ENCODE measurements at places on chromosomes 11 and 22. TPM values are rescaled to one million over a fixed set of nuclear protein-coding genes. Genes with fewer than 3 reads are reported as not detected.

The ARHGAP8 gene
- polyA plus RNA-seq: not detected

The PDGFB gene
- 179 TPM for polyA plus RNA-seq

DNA sequence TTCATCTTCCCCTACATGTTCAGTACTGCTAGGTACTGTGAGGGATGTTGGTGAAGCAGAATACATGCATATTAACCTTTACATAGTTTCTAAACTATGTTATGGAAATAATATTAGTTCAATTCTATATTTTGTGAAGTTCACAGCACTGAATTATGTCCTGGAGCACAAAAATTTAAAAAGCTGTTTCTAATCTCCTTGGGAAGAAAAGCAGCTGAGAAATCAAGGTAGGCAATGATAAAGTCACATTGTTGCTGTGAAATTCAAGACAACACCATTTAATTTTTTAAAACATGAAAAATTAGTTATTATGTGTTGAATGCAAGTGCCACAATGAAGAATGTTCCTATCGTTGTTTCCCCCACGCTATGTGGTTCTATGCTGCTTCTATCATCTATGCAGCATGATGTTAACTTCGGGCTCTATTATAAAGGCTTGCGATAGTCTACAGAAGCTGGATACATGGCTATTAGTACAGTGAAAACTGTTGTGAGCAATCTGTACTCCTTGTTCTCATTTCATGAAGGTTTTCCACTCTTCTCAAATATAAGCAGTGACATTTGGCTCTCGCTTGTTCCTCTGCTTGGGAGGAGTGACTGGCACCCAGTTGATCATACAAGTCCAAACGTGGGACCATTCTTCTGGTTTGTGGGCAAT is 164.3 kb downstream of the AASDHPPT start:
- H3K27me3 ChIP-seq: no peaks in the 10 kb centered on the region
- H3K4me1 ChIP-seq: no peaks in the 10 kb centered on the region
- no peak overlapping the region for H3K27ac ChIP-seq
- H3K4me3 ChIP-seq: no peak overlapping the region
- no peaks in the 10 kb centered on the region for H3K36me3 ChIP-seq
- no peak for DNase-seq

GRCh38 chr11:61778357-61778886 is 14.0 kb downstream of the TMEM258 start:
- H3K27me3 ChIP-seq: no peaks in the 10 kb centered on the region
- H3K36me3 ChIP-seq: no peaks in the 10 kb centered on the region
- no peak overlapping the region for H3K27ac ChIP-seq
- H3K4me3 ChIP-seq: no peak overlapping the region

The RFPL1 gene
- not detected for polyA plus RNA-seq

DNA sequence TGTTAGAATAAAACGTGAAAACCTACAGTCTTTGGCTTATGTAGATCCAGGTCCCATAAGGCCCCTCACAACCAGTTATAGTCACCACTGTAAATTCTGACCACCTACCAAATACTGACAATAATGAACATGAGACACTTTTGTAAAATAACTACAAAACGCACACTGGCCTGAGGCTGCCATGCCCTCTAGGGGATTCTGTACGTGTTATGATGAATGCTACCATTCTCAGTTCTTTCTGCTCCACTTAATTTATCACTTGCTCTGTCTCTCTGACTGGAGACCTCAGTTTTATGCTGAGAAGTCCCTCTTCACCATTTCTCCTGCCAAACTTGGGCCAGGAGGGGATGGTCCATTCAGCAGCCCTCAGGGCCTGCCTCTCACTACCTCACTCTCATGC is 18.7 kb upstream of the TMPRSS5 start:
- no peaks in the 10 kb centered on the region for H3K4me1 ChIP-seq
- H3K27ac ChIP-seq: no peak overlapping the region
- no peaks in the 10 kb centered on the region for H3K27me3 ChIP-seq
- no peaks in the 10 kb centered on the region for H3K36me3 ChIP-seq

The UBQLN3 gene
- polyA plus RNA-seq: not detected

The TSKU gene
- polyA plus RNA-seq: 30.2 TPM

The BEST1 gene
- polyA plus RNA-seq: 0.04 TPM

The APOL5 gene
- not detected for polyA plus RNA-seq

DNA sequence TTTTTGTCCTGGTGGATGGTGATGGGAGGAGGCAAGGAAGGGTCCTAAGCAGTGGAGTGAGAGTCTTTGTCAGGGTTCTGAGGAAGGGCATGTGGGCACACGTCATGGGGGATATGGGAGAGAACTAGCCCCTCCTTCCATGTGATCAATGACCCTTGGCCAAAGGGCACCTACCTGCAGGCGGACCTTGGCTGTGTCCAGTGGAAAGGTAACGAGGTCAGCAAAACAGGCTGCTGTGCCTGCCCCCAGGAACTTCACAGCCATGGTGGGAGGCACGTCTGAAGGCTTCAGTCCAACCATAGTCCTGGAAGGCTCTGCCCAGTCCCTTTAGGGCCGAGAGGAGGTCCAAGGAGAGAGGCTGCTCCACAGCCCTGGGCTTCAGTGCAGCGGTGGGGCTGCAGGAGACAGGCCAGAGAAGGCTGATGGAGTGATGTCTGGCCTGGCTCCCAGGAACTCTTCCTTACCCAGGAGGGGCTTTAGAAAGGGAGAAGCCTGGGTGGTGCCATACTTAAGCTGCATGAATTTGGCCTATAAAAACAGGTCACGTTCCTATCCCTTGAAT is 2.1 kb downstream of the UCP3 start:
- no peaks in the 10 kb centered on the region for H3K4me1 ChIP-seq
- H3K27ac ChIP-seq: no peak overlapping the region
- no peak for DNase-seq
- H3K4me3 ChIP-seq: no peak overlapping the region

DNA sequence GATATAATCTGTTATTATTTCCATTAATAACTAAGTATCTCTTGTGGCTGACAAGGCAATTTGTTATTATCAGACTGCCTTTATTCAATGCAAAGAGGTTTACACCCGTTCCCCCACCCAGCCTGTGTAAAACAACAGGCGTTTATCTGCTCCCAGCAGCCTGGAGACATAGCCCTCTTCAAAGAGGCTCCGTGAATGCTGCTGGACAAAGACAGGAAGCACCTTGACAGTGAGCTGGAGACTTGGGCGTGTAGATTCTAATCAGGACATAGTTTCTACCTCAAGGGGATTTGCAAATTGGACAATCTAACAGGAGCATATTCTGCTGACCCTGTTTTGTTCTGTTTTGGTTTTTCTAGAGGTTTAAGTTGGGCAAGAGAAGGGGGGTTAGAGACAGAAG is 733.0 kb upstream of the KIRREL3 start:
- H3K4me1 ChIP-seq: no peaks in the 10 kb centered on the region
- H3K27me3 ChIP-seq: no peaks in the 10 kb centered on the region
- peak; percentile 61 for DNase-seq
- H3K4me3 ChIP-seq: no peak overlapping the region

DNA sequence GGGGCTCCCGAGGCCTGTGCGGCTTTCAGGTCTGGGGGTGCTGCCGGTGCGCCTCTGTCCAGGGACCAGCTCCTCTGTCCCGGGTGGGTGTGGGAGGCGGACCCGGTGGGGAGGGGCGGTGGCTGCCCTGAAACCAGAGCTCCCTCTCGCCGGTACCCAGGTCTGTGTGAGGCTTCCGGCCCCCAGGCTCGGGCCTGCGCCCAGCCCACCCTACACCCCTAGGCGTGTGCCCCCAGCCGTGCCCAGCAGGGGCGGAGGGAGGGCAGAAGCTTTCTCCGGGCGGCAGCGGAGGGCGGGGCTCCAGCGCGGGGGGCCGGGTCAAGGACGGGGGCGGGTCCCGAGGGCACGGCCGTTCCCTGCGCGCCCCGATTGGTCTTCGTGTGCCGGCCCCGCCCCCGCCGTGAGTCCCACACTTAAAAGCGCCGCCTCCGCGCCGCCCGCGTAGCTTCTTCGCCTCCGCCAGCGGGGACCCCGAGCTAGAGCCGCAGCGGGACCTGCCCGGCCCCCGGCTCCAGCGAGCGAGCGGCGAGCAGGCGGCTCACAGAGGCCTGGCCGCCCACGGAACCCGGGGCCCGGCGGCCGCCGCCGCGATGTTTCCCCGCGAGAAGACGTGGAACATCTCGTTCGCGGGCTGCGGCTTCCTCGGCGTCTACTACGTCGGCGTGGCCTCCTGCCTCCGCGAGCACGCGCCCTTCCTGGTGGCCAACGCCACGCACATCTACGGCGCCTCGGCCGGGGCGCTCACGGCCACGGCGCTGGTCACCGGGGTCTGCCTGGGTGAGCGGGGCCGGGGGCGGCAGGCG is 616 bp downstream of the PNPLA2 start:
- H3K27ac ChIP-seq: peak overlapping the region; percentile 89
- H3K4me3 ChIP-seq: peak overlapping the region; percentile 66
- peak; percentile 85 for DNase-seq
- H3K36me3 ChIP-seq: peaks cover 3% of the 10 kb centered on the region
- H3K27me3 ChIP-seq: no peaks in the 10 kb centered on the region

DNA sequence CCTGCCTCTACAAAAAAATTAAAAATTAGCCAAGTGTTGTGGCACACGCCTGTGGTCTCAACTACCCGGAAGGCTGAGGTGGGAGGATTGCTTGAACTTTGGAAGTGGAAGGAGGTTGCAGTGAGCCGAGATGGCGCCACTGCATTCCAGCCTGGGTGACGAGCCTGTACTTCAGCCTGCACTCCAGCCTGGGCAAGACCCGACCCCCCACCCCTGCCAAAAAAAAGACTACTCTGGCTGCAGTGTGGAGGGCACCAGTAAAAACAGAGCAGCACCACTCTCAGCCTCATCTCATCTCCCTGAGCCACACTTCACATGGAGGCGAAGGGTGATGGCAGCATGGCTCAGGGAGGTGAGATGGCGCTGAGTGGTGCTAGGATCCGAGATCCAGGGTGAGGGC is 50.3 kb upstream of the THY1 start:
- H3K4me1 ChIP-seq: no peaks in the 10 kb centered on the region
- no peak overlapping the region for H3K4me3 ChIP-seq
- no peak overlapping the region for H3K27ac ChIP-seq
- no peaks in the 10 kb centered on the region for H3K36me3 ChIP-seq
- peaks cover 2% of the 10 kb centered on the region for H3K27me3 ChIP-seq

GRCh38 chr11:122331079-122331478 is 215.1 kb upstream of the BLID start:
- no peak for DNase-seq
- no peaks in the 10 kb centered on the region for H3K27me3 ChIP-seq
- no peak overlapping the region for H3K27ac ChIP-seq
- no peaks in the 10 kb centered on the region for H3K36me3 ChIP-seq
- H3K4me1 ChIP-seq: no peaks in the 10 kb centered on the region

GRCh38 chr11:59716051-59716450 is 2.4 kb upstream of the OR10V1 start:
- DNase-seq: no peak
- no peaks in the 10 kb centered on the region for H3K4me1 ChIP-seq
- H3K27ac ChIP-seq: no peak overlapping the region
- peaks cover 2% of the 10 kb centered on the region for H3K27me3 ChIP-seq
- H3K36me3 ChIP-seq: no peaks in the 10 kb centered on the region
- no peak overlapping the region for H3K4me3 ChIP-seq

DNA sequence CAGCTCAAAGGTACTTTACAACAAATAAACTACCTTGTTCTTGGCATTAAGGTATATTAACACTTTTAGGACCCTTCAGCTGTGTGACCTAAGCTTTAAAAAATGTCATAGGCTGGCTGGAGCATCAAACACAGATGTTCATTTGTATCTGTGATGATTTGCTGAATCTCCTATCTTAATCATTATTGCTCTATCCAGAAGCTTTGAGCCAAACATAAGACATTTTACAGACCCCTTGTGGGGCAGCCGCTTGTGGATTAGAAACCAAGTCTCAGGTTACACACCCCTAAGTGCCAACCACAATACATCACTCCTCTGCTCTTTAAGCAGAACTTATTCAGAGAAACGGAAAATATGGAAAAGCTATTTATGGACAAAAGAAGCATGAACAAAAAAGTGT is 394.2 kb upstream of the CCDC90B start:
- DNase-seq: no peak
- H3K27me3 ChIP-seq: no peaks in the 10 kb centered on the region
- no peaks in the 10 kb centered on the region for H3K4me1 ChIP-seq
- no peaks in the 10 kb centered on the region for H3K36me3 ChIP-seq

The KCNK4 gene
- polyA plus RNA-seq: 0.19 TPM

The C11orf98 gene
- polyA plus RNA-seq: 39.5 TPM

- no peaks in the 10 kb centered on the region for H3K27me3 ChIP-seq
- H3K36me3 ChIP-seq: no peaks in the 10 kb centered on the region
- H3K27ac ChIP-seq: peak overlapping the region; percentile 83
- no peak overlapping the region for H3K4me3 ChIP-seq
- DNase-seq: peak; percentile 96
Measured at GRCh38 chr11:114197799-114198500, 98.2 kb upstream of the NNMT start.

- no peaks in the 10 kb centered on the region for H3K4me1 ChIP-seq
- no peaks in the 10 kb centered on the region for H3K27me3 ChIP-seq
- peak; percentile 85 for DNase-seq
- no peak overlapping the region for H3K4me3 ChIP-seq
Measured at GRCh38 chr22:36644333-36644757, 59.2 kb downstream of the CACNG2 start.

The TNNI2 gene
- not detected for polyA plus RNA-seq
